Activated CD4-positive, alpha-beta T cell treated with anti-CD3 and anti-CD28 coated beads, Interleukin-2, amount 50 U/mL, for 1 hour (primary cell): ENCODE measurements at places on chromosomes 5 and 9.

GRCh38 chr5:161960314-161960713 lies 107.3 kb upstream of the GABRG2 start:
- no peak for DNase-seq

GRCh38 chr5:56853698-56854097 lies 38.3 kb downstream of the MAP3K1 start:
- DNase-seq: no peak

DNA sequence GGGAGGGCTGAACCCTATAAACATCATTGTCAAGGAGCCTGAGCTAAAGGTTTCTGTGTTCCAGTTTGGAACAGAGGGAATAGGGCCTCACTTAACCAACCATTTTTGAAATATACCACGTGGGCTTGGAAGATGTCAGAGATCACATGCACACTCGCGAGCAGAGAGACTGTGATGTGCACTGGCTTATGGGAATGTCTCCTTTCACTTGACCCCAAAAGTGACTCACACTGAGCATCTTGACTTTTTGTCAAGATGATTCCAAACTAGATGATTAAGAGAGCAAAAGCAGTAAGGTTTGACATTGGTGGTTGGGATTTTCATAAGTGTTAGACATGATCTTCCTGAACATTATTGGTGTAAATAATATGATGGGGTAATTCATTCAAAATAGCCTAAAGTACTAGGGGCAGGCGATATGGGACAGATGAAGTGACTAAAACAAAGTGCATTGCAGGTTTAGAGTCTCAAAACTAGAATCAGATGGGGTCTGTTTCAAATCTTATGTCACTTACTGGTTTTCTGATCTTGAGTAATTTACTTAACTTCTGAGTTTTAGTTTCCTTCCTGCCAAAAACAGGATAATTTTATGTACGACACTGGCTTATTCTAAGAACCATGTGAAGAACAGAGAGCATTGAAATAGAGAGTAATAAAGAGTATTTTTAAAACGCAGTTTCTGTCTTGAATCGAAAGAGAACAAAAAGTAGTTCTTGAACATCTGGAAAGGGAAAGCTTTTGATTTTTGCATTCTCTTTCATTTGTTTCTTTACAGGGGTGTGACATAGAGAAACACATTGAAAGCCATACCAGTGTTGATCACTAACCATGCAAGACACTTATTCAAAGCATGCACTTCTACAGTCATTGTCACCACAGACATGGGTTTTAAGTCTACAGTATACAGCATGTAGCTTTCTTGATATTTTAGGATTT lies 383.0 kb downstream of the DIRAS2 start:
- DNase-seq: no peak

DNA sequence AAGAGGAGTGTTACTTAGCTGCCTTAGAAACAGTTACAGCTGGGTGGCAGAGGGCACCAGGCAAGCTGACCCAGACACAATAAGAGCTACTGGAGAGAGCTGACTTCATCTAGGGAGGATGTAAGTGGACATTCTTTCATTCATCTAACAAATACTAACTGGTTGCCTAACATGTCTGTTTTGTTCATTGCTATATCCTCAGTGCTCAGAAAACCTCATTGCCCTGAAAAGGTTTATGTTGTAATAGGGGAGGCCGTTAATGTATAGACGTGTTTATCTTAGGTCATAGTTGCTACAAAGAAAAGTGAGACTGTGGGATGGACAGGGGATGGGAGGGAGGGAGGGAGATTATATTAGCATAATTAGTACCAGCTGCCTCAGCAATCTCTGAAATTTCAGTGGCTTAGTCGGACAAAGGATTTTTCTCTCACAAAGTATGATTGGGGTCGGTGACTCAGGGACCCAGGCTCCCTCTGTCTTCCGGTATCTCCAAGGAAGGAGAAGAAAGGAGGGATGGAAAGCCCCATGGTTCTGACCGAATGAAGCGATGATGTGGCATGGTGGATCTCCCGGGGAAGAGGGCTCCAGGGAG lies 2.6 kb upstream of the SNX18 start:
- DNase-seq: no peak

- DNase-seq: peak; percentile 56
Observed at GRCh38 chr5:98771382-98772109, 1.9 kb upstream of the RGMB start.

GRCh38 chr5:177528631-177529030 lies 11.9 kb upstream of the DDX41 start:
- DNase-seq: no peak

- no peak for DNase-seq
Observed at GRCh38 chr5:59104400-59105127, 521.7 kb downstream of the RAB3C start.

GRCh38 chr9:83167126-83167525 lies 104.2 kb upstream of the RASEF start:
- DNase-seq: no peak

DNA sequence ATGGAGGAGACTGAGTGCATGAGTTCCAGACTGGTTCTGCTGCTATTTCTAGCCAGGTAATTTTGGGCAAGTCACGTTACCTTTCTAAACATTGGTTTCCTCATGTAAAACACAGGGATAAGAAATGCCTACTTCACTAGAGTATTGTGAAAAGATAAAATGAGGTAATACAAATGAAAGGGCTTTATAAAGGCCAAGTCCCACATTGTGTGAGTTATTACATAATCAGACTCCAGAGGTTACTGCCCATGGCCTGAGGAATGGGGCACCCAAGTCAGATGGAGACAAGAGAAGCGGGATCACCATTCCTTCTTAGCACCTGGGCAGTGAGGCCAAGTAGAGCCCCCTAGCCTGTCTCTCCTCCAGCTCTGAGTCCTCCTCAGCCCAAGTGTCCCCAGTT lies 7.5 kb downstream of the HBEGF start:
- no peak for DNase-seq

DNA sequence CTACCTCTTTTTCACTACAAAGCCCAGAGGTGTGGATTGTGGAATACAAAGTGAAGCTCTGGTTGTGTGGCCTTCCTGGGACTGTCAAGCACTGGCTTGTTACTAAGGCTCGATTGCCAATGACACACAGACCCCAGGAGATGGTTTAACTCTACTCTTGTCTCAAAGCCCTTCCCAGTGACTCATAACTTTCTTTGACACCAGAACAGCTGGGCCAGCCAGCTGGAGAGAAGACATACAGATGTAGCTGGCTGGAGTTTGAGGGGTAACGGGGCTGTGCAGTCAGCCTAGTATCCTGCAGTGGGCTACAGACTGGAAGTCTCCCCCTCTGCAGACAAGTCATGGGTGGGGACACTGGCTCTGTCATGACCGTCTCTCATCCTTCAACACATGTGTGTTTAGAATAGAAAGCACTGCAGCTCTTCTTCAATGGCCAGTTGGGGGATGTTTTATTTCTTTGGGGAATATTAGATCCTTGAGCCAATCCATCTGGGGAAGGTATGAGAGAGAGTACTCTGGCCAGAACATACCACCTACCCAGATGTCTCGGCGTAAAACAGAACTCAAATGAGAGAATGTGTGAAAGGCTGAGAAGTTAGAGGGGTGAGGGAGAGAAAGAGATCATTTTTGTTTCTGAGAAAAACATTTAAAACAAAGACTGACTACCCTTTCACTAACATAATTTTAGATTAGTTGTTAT lies 53.3 kb downstream of the SEMA6A start:
- no peak for DNase-seq

GRCh38 chr5:140054086-140054689 lies 11.1 kb upstream of the NRG2 start:
- no peak for DNase-seq

- no peak for DNase-seq
Observed at GRCh38 chr9:4769321-4770080, 23.2 kb upstream of the RCL1 start.

- no peak for DNase-seq
Observed at GRCh38 chr5:135570453-135570764, 8.4 kb downstream of the CXCL14 start.

DNA sequence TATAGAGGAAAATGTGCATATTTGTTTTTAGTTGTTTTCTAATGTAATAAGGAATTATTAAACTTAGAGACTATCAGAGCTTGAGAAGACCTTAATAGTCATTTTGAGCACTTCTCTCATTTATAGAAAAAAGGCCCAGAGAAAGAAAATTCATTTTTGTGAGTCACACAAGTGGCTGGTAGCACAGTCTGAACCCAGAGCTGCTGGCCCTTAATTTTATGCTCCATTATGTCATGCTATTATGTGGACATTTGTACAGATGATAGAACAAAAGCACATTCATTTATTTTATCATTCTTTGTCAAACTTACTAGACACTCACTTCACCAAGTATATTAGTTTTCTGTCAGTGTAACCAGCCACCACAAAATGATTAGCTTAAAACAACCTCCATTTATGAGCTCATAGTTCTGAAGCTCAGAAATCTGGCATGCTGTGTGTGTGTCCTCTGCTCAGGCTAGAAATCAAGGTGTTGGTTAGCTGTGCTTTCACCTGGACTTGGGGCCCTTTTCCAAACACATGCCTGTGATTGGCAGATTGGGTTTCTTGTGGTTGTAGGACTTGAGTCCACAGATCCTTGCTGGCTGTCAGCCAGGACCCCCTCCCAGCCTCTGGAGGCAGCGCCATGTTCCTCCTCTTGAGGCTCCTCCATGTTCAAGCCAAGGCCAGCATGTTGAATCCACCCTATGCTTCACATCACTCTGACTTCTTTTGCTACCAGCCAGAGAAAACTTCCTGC lies 188.9 kb downstream of the ARHGAP26 start:
- no peak for DNase-seq

DNA sequence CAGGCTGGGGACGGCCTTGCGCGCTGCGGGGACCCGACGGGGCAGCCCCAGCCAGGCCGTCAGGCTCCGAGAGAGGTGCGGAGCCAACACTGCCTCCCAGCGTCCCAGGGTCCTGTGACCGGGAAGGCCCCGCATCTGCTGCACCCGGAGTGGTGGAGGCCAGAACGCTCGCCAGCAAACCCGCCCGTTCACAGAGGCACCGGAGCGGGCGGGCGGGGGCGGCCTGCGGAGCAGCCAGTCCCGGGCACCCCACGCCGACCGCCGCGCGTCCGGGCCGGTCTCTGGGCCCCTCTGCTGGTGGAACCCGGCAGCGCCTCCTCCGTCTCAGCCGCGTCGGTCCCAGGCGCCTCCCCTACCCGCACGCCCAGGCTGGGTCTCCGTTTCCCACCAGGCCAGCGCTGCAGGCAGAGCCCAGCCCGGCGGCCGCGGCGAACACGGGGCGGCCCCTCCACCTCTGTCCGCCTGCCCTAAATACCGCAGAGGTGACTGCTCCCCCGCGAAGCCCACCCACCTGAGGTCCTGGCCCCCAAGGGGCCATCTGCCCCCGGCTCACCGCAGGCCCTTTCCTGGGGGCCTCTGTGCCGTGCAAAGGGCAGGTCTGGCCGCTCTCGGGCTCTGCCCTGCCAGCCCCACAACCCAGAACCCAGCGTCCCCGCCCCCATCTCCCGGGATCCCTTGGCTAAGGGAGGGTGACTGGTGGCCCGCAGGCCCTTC lies 15.9 kb downstream of the EXD3 start:
- DNase-seq: peak; percentile 64

- DNase-seq: peak; percentile 47
Observed at GRCh38 chr5:142748568-142749249, 21.5 kb upstream of the ARHGAP26 start.

- no peak for DNase-seq
Observed at GRCh38 chr5:158809310-158809850, 290.3 kb downstream of the EBF1 start.

DNA sequence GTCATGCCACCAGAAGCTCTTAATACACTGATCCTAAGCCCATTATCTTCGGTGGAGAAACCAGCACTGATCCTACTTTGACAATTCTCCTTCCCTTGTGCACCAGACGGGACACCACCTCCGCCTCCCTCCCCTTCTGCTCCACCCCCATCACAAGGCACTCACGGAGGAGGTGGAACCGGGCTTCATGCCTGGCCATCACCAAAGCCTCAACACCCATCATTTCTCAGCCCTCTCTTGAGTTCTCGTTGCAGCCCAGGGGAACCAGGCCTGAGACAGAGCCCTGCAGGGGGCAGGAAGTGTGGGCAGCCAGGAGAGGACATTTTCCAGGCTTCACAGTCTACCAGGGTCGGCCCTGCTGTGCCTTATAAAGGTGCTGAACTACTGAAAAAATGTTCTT lies 160.5 kb downstream of the GOLPH3 start:
- no peak for DNase-seq

- no peak for DNase-seq
Observed at GRCh38 chr5:89756955-89757354, 652.6 kb downstream of the CETN3 start.

- DNase-seq: no peak
Observed at GRCh38 chr5:125272357-125272756, 525.9 kb upstream of the ZNF608 start.

GRCh38 chr9:86636519-86636918 lies 282.3 kb upstream of the TUT7 start:
- DNase-seq: no peak

DNA sequence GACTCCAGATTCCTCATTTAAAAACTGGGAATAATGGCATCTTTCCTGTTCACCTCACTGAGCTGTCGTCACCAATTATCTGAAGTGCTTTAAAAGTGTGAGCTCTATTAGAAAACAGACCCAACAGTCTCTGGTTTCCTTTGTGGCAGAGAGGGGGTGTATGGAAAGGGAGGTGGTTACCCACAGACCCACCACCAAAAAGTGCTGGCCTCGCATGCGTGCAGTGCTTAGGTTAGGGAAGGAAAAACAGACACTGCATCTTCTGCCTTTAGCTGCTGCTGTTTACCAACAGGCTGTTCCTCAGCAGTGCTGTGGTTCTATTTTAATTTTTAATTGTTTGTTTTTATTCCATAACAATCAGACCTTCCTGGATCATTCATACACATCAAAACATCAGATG lies 249.6 kb downstream of the PIK3R1 start:
- peak; percentile 9 for DNase-seq

DNA sequence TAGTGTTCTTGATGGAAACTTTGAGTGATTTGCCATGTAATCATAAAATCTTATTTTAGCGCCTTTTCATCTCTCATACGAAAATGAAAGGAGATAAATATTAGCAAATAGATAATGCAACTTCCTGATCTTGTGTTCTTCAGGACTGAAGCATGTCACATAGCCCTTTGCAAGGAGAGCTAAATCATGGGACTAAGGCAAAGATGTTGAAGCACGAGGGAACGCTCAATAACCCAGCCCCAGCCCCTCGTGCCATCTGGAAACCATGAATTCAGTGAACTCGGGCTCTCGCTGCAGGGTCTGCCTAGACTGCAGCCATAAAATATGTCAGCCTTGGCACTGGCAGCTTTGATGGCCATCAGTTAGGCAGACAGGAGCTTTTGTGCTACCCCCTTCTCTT lies 58.2 kb downstream of the F2RL2 start:
- DNase-seq: no peak

GRCh38 chr5:168832308-168832707 lies 253.1 kb upstream of the PANK3 start:
- DNase-seq: no peak

GRCh38 chr9:130172161-130172857 lies at the start of gene NCS1:
TSS of gene NCS1 (plus strand) at chr9:130172404. CDS start at chr9:130172664, 260 bp downstream.
- DNase-seq: peak; percentile 28
